ENCODE measurements at places on chromosomes 2 and 18.

GRCh38 chr18:23943903-23944624 lies 70.5 kb upstream of the TTC39C start:
- DNase-seq, result peak; percentile 30

DNA sequence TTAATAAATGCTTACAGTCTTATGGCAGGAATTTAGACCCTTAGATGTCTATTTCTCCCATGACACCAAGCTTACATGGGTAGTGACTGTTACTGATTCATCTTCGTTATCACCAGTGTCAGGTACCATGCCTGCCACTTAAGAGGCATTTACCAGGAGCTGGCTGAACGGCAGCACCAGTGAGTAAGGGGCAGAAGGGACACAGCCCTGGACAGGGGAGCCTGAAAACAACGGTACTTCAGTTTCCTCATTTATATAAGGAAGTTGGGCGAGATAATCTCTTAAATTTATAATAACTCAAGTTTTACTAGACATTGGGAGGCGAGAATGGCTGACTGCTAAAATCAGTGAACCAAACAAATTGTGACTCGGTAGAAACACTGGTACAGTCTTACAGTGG lies 1.2 kb downstream of the COA5 start:
- no peak for DNase-seq

- DNase-seq, result no peak
These were observed 13.5 kb upstream of the CALCRL start for GRCh38 chr2:187461294-187462261.

DNA sequence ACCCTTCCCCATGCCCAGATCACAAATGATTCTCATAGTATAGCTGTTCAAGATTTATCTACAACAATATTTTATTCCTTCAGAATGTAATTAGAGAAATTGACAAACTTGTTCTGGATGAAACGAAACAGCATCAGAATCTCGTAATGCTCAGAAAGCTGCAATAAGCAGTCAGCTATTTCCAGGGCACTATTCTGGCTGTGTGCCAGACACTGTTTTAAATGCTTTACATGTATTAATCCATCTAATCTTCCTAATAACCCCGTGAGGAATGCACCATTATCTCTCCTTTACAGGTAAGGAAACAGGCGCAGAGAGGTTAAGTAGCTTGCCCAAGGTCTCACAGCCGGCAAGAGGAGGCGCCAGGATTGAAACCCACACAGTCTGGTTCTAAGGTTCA lies 10.1 kb upstream of the LYPD6B start:
- no peak for DNase-seq

DNA sequence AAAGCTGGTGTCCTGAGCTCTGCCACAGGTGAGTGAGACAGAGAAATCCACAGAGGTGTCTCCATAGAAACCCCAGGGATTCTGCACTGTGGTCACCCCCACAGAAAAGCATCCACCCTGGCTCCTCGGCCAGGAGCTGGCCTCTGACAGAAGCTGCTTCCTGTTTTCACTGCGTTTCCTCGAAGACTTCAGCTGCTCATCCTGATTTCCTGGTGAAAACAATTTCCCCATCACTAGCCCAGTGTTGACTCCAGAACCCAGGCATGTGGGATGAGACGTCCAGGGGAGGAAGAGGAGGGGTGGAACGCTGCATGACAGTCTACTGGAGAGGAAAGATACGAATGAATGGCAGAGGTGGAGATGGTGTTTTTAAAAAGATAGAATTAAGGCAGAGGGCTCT lies 60.3 kb upstream of the GPR45 start:
- no peak for DNase-seq

DNA sequence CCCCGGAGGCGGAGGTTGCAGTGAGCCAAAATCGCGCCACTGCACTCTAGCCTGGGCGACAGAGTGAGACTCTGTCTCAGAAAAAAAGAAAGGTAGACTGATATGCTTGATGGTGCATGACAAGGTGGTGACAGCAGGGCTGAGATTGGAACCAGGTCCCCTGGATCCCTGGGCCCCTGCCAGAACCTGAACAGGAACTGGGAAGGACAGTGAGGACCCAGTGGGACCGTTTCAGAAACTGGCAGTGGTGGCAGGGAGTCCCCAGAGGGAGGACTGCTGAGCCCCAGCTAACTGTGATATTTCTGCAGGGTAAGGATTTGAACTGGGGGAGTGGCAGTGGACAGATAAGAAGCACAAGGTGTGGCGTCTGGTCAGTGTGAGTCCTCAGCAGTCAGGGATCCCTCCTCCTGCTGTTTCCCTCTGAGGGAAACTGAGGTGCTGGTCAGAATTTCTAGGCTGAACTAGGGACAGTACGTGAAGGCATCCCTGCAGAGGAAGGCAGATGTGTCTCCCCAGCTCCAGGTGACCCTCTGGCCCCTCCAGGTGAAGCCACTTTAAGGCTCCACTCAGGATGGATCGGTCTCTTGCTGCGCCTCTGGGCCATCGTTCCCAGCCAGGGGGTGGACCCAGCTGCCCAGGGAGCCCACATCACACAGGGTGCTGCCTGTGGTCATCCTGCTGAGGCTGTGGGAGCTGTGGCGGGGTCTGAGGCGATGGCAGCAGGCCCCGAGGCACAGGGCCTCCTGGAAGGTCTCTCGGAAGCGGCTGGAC lies 5.6 kb downstream of the NMUR1 start:
- no peak for DNase-seq

DNA sequence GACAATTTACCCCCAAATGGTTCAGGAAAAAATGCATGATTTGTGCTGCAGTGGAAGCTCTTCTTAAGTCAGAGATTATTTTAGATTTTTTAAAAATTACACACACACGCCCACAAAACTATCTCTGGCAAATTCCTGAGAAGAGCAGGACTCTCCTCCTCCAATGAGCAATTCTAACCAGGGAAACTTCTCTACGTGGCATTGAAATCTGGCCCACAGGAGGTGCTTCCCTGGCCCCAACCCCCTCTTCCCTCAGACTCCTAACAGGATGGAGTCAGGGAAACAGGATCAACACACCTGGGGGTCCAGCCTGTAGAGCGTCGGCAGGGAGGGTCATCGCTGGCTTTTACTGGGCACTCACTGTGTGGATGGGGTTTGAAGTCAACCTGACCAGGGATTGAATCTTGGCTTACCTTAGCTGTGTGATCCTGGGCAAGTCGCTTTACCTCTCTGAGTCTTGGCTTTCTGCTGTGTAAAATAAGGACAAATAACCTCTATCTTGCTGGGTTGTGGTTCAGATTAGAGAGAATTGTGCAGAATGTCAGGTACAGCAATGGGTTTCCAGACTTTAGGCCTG lies 65.4 kb upstream of the ASAP2 start:
- DNase-seq, result no peak

DNA sequence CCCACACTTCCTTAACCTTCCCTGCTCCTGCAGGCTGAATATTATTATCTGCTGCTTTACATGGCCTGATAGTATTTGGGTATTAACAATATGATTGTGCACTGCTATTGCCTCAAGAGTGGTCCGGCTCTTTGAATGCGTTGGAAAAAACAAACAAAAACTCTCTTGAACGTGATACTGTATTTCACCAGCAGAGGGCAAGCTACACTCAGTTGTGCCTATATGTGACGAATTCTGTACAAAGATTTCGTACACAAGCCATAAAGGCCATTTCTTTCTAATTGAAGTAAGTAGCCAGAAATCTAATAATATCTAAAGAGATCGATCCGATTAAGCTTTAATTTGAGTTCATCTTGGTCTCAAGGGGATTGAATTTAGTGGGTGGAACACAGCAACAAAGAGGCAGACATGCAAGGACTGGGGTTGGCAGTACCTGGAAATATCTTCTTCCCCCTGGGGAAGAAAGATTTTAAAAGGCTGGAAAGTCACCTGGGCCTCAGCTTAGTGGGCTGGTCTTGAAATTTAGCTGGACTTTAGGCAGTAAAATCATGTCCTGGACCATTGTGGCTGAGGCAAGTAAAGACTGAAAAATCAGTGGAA lies 49.3 kb upstream of the RAB6D start:
- peak; percentile 50 for DNase-seq

DNA sequence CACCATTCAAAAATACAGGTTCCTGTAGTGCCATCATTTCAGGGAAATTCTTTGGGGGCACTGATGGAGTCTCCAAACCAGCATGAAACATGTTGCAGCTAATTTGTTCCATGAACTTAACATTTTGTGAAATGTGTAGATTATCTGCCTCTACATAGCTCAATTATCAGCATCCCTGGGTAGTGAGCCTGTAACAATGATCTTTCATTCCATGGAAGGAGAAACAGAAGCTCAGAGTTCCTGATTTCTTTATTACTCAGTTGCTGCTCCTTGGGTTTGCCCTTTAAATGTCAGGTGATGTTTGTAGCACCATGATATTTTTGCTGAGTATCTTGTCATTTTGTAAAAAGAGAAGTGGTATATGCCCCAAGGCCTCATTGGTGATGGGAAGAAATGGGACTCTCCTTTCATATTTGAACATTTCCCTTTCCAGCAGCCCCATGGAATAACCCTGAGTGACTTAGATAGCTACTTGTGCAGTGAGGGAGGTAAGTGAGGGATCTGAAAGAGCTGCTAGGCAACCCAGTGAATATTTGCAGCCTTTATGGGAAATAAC lies 146.9 kb downstream of the CERS6 start:
- no peak for DNase-seq

GRCh38 chr2:168697668-168698121 lies 104.7 kb upstream of the NOSTRIN start:
- DNase-seq, result no peak

DNA sequence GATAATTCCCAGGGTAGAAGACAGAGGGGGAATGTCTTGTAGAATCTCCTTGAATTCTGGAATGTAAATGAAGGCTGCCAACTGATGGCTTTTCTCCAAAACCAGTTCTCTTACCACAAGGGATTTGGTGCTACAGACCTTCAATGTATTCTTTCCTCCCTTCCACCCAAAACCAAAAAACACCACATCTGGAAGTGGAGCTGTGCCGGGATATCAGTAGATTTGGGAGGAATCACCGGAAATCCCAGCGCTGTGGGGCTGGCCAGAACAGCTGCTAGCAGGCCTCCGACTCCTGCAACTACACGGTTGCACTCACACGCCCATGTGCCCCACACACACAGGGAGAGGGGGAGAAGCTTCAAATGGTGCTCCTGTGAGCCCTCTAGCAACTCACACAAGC lies 45.7 kb downstream of the RPL31 start:
- DNase-seq, result no peak

DNA sequence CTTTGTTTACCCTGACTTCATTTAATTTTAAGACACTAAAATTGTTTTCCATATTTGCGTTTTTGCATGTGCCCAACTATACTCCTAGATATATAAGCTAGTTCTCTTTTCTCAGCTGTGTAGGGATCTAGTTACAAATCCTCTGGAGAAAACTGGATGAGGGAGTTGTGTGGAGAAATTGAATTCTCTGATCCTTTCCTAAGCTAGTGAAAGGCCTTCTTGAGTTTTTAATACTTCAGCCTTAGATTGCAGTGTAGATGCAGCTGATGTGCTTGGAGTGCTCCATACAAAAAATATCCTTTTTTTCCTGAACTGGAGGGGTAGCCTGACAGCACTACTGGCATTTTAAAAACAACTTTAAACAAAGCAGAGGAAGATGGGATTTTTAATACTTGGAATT lies 8.6 kb upstream of the MTX2 start:
- DNase-seq, result no peak

- DNase-seq, result no peak
These were observed 31.9 kb downstream of the CNRIP1 start for GRCh38 chr2:68287580-68288441.

DNA sequence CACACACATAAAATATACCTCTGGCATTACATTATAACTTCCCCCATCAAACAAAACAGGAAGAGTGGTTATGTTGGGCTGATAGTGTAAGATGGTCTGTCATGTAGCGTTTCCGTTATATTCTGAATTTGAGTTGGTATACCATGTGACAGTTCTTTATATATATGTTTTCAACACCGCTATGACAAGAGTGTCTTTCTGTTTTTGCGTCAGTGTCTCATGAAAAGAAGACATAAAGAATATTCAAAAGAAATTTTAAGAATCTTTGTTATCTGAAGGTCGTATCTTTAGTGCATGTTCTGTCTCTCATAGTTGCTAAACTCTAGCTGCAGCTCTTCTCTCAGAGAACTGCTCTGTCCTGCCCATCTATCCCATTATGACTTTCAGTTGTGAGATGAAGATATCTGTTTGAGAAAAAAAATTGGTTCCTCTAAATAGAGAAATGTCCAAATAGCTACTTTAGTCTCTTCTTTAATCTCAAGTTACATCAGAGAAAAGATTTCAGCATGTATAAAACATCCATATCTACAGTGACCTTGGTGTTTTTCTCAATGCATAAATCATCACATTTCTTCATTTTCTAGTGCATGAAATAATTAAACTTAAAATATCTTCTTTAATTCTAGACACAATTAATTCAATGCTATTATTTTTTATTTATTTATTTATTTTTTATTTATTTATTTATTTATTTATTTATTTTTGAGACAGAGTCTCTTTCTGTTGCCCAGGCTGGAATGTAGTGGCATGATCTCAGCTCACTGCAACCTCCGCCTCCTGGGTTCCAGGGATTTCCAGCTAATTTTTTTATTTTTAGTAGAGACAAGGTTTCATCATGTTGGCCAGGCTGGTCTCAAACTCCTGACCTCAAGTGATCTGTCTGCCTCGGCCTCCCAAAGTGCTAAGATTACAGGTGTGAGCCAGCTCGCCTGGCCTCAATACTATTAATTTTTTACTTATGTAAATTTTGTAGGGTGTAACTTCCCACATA lies 24.3 kb upstream of the PSME4 start:
- DNase-seq, result no peak

- peak; percentile 46 for DNase-seq
These were observed 961 bp downstream of the RBM43 start for GRCh38 chr2:151260573-151261230.

DNA sequence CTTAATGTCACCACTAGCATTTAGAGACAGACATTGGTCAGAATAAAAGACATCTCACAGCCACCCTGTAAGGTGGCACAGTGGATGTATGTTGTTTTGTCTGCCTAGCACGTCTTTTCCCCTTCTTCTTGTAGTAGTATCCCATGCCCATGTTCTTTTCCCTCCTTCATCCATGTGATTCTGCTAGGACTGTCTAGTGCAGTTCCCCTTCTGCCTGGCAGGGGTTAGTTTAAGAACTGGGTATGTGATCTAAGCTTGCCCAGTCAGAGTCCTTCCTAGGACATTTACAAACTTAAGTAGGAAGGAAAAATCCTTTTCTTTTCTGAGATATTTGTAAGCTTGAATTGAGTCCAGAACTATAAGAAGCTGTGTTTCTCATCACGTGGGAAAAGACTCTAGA lies 172.3 kb downstream of the BABAM2 start:
- no peak for DNase-seq

DNA sequence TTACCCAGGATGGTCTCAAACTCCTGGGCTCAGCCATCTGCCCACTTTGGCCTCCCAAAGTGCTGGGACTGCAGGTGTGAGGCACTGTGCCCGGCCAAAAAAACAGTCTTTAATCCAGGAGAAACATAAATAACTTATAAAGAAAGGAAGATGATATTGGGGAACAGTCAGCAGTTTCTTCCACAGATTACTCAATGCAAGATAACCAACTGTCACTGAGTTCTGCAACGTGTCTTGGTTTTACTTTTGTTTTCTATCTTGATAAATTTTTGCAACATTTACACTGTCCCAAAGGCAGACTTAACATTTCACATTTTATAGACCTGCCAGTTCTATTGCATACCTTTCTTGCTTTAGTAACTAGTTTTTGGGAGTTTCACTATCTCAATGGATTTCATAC lies 71.1 kb downstream of the ANKRD44 start:
- no peak for DNase-seq

All from HCEC 1CT (cell line).